Occipital lobe (tissue), 3 donors: ENCODE measurements at places on chromosomes 11 and 22. TPM values are rescaled to one million over a fixed set of nuclear protein-coding genes. Genes with fewer than 3 reads are reported as not detected.

Gene PATE3
- not detected for total RNA-seq

Gene CRYBB2
- not detected for total RNA-seq

DNA sequence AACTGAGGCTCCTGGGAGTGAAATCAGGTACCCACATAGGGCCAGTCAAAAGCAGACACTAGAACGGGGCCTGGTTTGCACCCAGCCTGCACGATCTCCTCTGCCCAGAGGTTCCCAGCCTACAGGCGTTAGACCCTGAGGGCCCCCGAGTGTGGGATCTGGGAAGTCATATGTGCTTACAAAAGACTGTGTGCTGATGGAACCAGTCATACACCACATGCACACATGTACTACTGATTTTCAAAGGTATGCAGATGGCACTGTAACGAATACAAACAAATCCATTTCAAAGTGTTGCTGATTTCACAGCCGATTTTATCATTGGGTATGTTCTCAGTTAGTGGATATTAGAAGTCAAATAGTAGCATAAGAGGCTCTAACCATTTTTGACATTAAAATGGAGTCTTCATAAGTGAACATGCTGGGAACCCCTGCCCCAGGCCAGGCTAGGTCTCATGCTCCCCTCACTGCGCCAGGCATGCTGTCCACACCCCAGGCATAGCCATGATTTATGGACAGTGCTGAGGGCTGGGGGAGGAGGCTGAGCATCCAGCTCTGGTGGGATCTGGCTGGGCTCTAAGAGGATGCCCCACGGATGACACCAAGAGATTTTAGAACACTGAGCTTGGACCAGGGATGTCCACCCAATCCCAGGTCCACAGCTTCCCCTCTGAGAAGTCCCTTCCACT, 38.6 kb upstream of the LRRC32 start:
- no peak for DNase-seq

DNA sequence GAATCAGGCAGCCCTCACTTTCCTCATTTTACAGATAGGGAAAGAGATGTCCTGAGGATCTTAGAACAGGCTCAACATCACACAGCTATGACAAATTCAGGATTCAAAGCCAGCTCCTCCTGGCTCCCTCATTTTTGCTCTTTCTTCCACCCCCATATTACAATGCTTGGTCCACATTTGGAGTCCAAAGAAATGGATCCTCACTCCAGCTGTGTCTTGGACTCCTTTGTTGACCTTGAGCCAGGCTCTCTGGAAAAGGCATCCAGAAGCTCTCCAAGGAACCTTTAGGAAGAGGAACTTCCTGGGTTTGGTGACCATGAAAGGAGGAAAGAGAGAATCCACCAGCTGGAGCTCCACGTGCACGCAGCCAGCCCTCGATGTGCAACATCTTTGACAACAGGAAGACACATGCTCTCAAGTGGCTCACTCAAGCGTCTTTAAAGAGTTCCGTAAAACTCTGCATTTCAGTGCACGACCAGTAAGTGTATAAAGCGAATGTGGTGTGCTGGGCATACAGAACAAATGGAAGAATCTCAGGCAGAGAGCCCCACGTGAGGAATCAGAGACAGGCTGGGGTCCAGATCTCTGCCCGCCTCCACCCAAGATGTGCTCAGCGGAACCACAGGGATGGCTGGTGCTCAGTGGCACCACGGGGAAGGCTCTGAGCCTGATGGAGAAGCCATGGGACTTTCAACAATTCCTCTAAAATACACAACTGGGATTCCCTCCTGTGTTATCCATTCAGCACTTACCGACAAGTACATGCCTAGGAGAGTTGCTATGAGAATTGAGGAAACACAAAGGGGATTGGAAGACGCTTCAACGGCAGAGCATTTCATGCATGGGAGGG, 48.4 kb downstream of the ISX start:
- no peak for DNase-seq

DNA sequence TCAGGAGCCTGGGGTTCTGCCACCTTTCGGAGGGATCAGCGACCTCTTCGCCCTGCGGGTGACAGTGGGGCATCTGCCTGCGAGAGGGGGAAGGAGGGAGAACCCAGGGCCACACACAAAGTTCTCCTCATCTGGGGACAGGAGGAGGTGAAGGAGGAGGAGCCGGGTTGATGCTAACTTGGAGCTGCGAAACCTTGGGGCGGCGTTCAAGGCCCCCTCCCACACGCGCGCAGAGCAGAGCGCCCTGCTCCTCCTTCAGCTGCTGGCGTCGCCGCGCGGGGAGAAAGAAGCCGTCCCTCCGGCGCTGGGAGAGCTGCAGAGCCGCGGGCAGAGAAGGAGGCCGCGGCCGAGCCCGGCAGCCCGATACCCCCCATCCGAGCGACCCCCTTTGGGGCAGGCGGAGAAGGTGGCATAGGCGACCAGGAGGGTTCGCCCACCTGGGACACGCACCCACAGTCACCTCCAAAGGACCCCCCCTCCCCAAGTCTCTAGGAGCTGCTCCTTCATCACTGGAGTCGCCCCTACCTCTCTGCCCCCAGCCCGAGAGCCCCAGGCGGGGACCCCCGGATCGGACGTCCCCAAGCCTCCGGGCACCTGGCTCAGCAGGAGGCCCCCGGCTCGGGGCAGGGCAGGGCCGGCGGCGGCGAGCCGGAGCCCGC, at the start of gene RASD2:
TSS of gene RASD2 (plus strand) at position 237 of the 659 bp plus-strand sequence. CDS start 5,979 bp downstream, outside the sequence.
- peak; percentile 68 for DNase-seq

DNA sequence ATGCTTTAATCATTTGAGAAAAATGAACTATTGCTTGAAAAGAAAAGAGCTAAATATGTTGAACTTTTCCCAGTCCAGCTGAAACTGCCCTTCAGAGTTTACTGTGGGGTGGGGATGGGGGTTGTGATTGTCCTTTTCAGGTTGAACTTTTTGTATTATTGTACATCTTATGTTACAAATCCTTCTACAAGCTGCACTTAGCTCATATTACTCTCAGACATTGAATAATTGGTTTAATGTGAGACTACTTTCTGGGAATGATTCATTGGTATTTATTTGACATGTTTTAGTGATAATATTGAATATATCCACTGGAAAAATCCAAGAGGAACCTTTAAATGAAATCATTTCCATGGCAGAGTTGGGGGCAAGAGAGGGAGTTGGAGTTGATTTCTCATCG, 84.9 kb downstream of the ATXN10 start:
- DNase-seq = no peak

- no peak for DNase-seq
Observed at GRCh38 chr11:64164392-64165312, 1.3 kb downstream of the MACROD1 start.

DNA sequence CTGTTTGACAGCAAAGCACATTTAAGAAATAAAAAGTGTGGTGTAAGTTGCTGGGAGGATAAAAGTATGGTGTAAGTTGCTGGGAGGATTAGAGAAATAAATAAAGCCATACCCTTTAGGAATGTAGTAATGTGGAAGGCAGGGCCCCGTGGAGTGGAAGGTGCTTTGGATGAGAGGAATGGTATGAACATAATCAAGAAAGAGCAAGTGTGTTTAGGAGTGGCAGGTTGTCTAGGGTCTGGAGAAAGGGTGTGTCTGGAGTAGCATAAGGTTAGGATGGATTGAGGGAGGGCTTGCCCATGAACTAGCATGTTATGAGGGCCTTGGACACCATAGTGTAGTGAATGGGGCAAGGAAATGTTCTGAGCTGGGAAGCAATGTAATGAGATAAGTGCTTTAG, 18.1 kb downstream of the MRPL16 start:
- DNase-seq = no peak

DNA sequence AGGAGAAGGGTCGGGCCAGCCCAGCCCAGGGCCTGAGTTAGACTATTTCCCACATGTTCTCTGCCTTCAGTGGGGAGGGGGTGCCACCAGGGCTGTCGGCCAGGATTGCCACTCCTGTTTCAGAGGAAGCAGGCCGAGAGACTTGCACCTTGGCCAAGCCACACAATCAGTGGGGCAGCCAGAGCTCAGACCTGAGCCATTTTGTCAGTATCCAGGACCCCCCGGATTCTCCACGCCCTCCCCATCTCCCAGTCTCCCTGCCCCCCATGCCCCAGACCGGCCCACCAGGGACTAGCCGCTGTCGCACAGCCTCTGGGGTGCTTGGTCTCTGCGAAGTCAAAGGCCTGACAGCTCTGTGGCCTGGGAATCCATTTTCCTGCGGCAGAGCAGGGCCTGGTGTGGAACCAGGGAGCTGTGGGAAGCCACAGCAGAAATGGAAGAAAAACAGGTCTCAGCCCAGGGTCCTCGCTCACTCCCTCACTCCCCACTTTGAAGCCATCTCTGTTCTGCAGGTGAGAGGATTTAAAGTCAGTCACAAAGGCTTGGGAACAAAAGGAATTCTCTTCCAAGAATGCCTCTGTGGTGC, 25.5 kb upstream of the MGAT3 start:
- no peak for DNase-seq

DNA sequence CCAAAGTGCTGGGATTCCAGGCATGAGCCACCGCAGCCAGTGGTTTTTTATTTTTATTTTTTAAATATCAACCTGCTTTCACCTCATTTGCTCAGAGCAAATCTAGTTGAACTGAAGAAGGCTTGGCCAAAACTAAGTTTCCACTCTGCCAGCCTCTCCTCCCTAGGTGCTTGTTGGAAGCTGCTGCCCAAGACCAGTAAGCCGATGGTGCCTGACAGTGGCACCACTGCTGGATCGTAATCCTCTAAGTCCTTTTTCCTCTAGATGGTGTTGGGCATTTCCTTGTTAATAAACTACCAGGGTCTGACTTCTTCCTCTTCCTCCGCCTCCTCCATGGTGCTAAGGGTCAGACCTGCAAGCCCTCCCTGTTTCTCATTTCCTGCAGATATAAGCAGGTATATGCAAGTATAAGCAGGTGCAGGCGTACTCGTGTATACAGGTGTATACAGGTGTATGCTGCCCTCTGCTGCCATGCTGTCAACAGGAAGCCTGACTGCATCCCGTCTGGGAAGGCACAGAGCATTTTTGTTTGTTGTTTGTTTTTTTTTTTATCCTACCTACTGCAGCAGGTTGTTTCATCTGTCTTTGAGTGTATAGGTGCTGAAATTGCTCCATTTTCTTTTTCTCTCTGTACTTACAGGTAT, 1.6 kb downstream of the NADSYN1 start:
- no peak for DNase-seq
